ENCODE measurements at places on chromosomes 7 and 10.

DNA sequence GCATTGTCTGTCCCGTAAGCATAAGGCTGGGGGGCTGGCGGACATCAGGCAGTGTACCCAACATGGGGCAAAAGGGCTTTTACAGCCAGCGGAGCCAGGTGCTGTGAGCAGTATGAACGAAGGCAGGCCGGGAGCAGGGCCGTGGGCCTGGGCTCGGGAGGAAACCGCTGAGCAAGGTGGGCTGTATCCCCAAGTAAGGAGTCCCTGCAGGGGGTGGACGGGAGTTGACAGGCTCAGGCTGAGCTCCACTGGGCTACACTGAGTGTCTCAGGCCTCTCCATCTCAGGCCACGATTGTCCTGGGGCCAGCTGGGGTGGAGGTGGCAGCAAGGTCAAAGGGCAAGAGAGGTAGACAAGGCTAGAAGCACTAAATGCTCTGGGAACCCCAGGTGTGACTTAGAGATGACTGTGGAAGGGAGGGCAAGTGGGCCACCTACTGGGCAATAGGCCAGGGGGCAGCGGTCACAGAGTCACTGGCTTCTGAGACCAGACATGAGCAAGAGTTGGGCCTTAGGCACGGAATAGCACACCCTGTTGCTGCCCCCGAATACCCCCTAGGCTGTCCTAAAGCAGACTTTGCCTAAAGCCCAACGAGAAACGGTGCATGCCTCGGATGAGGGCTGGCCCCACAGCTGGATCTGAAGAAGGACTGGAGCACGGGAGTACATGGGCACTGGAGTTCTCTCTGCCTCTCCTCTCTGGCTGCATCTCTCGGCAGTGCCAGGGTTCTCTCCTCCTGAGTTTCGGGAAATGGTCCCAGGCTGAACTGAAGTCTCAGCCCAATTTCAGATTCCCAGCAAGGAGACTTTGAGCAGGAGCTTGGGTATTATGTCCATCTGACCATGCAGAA is 10.8 kb upstream of the RAMP3 start:
- DNase-seq, result no peak

DNA sequence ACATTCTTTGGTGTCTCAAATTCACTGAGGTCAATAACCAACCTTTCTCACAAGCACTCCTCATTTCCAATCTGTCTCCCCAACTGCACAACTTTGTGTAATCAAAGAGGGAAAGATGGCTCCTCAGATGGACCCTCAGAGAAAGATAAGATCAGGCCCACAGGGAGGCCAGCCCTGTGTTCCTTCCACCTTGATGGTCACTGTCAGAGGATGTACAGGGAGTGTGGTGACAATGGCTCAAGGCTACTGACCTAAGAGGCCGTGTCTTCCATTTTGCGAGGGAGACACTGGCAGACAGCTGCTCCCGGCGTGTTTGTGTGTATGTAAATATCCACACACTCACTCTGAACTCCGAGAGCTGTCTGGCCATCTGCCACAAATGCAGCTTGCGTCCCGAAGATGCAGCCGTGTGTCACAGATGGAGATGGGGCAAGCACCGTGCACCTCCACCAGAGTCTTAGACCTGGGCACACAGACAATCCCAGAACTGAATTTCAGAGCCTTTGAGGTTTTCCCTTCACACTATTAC is 712.1 kb upstream of the NRP1 start:
- no peak for DNase-seq

DNA sequence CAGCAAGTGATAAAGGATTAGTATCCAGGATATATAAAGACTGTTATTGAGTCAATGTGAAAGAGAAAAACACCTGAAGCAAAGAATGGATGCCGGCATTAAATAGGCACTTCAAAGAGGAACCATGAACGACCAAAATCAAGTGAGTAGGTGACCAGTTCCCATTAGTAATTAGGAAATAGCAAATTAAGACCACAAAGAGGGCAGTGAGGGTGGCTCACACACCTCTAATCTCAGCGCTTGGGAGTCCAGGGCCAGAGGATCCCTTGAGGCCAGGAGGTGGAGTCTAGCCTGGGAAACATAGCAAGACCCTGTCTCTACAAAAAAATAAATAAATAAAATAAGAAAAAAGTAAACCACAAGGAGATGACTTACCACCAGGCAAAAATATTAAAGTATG is 1.5 kb upstream of the ANTXRL start:
- DNase-seq, result no peak

GRCh38 chr7:16889305-16889704 is 7.5 kb upstream of the AGR3 start:
- DNase-seq, result no peak

GRCh38 chr7:109930049-109930448 is 1160.9 kb upstream of the LRRN3 start:
- DNase-seq, result no peak

GRCh38 chr7:149683898-149684297 is 89.5 kb downstream of the ZNF467 start:
- DNase-seq, result no peak

- peak; percentile 88 for DNase-seq
Observed at GRCh38 chr10:69914398-69915214, 112.9 kb downstream of the COL13A1 start.

- peak; percentile 89 for DNase-seq
Observed at GRCh38 chr7:47361746-47362215, 220.1 kb downstream of the TNS3 start.

GRCh38 chr10:71797533-71798307 is 24.4 kb upstream of the VSIR start:
- no peak for DNase-seq

GRCh38 chr7:2260820-2261219 is 18.8 kb downstream of the NUDT1 start:
- peak; percentile 64 for DNase-seq

- no peak for DNase-seq
Observed at GRCh38 chr7:2478399-2478785, 2.2 kb upstream of the GRIFIN start.

DNA sequence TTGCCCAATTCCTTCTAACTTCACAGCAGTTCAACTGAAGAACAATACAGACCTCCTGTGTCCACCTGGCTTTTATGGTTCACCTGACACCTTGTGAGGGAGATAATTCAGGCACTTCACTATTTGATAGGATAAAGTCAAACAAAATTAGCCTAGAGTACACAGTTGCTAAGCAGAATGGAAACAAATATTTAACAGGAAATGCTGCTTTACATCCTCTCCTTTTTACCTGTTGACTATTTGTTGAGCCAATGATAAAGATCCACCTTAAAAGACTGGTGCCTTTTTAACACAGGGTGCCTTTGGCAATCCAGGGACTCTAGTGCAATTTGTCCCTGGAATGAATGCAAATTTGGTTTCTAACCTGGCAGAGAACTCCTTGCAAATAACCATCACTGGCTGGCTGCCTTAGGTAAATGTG is 39.8 kb downstream of the ITPRID1 start:
- DNase-seq, result no peak

DNA sequence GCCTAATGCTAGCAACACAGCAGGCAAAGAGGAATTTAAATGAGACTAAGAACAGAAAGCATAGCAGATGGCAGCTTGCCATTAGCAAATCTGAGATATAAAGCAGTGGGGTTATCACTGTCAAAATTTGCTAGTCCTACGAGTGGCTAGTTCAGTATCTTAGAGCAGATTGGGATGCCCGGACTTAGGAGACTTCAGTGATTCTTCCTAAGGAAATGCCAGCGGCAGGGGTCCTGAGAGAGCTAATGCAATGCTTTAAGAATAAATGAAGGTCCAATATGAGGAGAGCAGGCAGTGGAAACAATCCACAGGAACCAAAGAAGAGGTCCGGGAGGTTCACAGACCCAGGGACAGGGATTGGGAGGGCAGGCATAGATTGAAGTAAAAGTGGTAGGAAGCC is 169.3 kb upstream of the NPSR1 start:
- no peak for DNase-seq

DNA sequence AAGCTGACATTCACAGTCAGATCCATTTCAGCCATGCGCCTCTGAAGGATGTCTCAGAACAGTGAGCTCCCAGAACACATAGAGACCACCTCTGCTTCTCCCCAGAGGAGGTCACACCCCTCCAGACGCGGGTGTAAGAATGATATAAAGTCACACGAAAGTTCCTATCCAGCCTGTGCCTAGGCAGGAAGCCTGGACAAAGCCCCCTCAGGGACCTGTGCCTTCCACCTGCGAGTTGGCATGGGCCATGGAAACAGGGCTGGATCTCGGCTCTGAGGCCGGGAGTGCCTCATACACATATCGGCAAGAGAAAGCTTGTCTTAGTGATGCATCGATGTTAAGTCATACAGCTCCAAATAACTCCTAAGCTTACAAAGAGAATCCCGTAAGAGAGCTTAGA is 5.0 kb downstream of the VIPR2 start:
- no peak for DNase-seq

- no peak for DNase-seq
Observed at GRCh38 chr10:71902351-71902750, 51.3 kb upstream of the PSAP start.

GRCh38 chr10:25261110-25261509 is 86.3 kb downstream of the GPR158 start:
- no peak for DNase-seq

- no peak for DNase-seq
Observed at GRCh38 chr10:58921421-58921855, 255.0 kb upstream of the PHYHIPL start.

DNA sequence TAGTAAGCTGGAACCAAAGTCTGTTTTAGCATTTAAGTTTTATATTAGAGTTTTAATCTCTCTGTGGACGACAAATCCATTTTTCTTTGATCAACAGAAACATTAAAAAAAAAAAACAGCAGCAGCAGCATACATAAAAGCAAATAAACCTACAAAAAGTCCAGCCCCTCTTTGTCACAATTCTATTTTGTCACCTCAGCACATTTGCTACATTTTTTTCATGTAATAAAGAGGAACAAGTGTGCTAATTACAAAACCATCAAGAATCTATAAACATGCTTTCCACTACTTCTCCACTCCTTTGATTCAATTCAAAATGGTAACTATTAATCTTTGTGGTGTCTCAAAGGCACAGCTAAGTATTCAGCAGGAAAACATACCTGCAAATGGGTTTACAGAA is 259.8 kb upstream of the GNAI1 start:
- no peak for DNase-seq

GRCh38 chr10:119305860-119306513 is 98.6 kb downstream of the GRK5 start:
- DNase-seq, result peak; percentile 93

GRCh38 chr10:98664329-98665042 is 217.8 kb upstream of the HPS1 start:
- DNase-seq, result peak; percentile 36

DNA sequence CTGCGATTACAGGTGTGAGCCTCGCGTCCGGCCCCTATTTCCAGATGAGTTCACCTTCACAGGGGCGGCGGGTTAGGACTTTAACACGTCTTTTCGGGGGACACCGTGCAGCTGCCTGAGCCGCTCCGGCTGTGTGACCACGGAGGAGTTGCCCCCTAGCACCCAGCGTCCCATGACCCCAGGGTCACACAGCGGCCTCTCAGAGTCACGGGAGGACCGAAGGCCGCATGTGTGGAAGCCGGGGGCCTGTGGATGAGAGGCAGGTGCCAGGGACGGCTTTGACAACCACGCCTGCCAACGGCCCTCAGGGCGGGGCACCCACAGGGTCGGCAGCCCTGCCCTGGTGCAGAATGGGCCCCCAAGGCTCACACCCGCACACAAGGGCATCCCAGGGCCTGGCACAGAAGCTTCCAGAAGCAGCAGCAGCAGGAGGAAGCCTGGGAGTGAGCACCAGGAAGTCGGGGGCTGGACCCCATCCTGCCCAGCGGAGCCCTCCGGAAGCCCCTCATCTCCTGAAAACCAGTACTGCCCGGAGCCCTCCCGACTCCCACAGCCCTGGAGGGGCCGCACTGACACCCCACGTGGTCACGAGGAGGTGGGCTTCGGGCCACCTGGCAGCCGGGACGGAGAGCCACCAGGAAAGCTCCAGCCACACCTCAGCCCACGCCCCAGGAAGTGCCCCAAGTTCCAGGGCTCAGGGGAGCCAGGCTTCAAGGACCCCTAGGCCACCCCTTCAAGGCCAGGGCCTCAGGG is 32.7 kb downstream of the ADAP1 start:
- no peak for DNase-seq

DNA sequence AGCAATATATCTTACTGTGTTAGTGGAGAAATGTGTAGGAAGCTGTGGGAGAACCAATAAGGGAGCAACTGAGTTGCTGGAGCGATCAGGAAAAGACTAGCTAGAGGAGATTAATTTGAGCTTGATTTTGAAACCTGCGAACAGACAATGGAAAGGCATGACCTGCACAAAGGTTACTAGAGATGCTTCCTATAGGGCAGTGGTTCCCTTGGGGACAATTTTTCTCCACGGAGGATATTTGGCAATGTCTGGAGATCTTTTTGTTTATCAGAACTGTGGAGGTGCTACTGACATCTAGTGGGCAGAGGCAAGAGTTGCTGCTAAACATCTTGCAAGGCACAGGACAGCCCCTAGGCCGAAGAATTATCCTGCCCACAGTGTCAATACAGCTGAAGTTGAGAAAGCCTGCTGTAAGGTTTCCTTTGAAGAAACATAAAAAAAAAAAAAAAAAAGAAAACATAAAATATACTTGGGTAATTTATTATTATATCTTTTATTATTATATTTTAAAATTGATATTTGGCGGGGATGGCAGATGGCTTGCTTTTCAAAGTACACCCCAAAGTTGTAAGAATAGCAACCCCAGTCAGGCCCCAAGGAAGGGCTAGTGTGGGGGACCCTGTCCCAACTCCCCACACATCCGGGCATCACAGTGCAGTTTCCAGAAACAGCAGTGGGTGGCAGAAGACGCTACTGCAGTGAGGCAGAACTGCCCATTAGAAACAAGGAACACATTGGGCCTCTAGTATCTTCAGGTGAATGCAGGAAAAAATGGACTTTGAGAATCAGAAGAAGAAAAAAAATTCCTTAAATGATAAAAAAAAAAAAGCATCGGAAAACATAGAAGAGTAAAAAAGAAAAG is 481.6 kb downstream of the SH2D4B start:
- peak; percentile 58 for DNase-seq

DNA sequence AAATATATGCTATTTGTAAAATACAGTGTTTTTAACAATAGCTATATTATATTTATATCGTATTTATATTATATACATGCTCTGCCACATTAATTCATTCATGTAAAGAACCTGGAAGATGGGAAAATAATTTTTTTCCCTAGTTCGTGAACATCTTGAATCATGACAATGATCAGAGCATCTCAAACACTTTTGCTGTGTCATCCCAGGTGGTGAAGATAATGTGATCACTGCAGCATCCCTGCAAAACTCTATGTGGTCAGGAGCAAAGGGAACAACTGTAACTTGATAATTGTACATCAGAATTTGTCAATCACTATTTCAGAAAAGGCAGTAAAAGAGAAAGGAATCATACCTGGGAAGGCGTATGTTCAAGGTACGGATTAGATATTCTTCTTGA is 39.3 kb downstream of the RAPGEF5 start:
- DNase-seq, result no peak

DNA sequence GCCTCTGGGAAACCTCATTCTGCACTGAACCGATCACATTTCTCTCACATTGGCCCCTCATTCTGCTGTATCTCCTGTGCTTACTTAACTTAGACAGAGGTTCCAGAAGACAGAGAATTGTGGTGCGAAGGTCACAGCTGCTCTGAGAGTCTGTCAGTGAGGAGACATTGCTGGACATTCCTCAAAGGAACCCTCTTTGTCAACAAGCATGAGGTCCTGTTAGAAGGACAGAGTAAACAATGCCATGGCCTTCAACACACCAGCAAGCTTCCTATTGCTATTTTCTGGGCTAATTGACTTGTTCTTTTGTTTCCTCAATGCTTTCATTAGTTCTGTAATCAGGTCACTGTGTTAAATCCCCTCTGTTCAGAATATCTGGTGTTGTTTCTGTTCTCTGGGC is 109.3 kb upstream of the FZD8 start:
- DNase-seq, result no peak

All from urothelium cell line (cell line).